NCI-H510A treated with DMSO at 0.1 percent for 48 hours (cell line): ENCODE measurements at places on chromosomes 2 and 18.

- DNase-seq, result no peak
These were observed 2.0 kb upstream of the BOLA3 start for GRCh38 chr2:74149570-74150319.

DNA sequence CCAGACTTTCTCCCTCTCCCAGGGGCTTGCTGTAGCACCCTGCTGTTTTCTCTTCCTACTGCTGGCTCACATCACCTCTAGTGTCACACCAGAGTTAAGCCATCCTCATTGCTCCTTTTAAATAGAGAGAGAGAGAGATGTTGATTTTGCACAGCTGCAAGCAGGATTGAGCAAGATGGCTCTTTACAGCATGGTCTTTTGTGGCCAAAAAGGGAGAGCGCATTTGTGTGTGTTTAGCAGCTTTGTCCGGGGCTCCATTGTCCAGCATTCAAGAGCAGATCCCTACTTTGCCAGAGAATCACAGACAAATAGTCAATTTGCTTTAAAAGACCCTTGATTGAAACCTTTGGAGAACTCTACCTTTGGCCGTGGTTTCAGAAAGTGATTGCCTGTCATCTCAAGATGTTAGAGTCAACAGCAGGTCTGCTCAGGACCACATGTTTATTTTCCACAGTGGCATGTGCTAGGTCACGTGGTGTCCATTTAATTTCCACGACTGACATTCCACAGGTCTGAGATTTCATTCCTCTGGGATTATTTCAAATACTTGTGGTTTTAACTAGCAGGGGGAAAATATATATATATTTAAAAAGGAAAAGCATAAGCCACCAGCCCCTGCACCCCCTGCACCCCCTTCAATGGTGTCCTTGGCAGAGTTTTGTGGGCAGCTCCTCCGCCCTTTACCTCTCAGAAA is 359.9 kb upstream of the SLC14A2 start:
- no peak for DNase-seq

GRCh38 chr2:58215429-58215828 is 25.7 kb downstream of the FANCL start:
- DNase-seq, result no peak

DNA sequence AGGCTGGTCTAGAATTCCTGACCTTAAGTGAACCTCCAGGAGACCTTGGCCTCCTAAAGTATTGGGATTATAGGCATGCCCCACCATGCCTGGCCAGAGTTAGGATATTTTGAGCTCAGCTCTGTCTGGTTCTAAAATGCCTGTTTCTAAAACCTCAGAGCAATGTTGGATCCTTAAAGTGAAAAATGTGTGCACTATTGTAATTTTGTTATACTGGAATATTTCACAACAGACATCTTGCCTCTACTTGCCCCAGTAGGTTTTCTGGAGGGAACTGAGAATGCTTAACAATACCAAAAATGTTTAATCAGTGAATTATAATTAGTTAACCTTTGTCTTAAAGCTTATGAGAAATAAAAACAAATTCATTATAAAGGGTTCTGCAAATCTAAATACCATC is 144.6 kb upstream of the CCDC195 start:
- DNase-seq, result no peak

- DNase-seq, result no peak
These were observed 41.6 kb downstream of the ANKRD44 start for GRCh38 chr2:197268786-197269584.

- DNase-seq, result no peak
These were observed 432.2 kb upstream of the TRIB2 start for GRCh38 chr2:12284487-12284886.

GRCh38 chr2:209441541-209441940 is 17.7 kb downstream of the MAP2 start:
- DNase-seq, result no peak

DNA sequence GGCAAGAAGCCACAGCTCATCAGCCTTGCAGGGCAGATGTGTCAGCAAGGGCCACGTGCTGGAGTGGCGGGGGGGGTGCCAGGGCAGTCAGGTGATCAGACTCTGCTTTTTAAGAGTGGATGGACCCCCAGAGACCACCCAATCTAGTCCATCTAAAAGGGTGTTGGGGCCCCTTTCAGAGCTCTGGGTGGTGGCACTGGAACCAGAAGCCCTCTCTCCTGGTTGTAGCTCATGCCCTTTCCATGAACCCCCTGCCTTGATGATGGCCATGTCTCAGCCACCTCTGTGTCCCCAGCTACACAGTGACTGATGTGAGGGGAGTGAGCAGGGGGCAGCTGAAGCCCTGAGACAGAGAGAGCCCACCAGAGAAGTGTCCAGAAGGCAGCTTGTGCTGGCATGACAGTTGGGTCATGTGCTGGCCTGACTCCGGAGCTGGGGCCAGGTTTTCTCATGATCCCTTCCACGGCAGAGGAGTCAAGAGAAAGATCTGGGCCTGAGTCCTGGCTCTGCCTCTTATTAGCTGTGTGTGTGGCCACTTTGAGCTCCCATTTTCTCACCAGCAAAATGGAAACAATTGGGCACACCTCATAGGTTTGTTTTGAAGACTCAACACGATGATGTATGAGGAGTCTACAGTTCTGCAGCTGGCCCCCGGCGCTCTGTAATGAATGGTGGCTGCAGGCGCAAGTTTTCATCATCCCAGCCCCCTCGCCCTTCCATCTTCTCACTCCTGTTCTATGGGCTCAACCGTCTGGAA is 195.7 kb downstream of the ZFP36L2 start:
- no peak for DNase-seq

GRCh38 chr2:9329497-9329896 is 93.8 kb downstream of the ITGB1BP1 start:
- no peak for DNase-seq

DNA sequence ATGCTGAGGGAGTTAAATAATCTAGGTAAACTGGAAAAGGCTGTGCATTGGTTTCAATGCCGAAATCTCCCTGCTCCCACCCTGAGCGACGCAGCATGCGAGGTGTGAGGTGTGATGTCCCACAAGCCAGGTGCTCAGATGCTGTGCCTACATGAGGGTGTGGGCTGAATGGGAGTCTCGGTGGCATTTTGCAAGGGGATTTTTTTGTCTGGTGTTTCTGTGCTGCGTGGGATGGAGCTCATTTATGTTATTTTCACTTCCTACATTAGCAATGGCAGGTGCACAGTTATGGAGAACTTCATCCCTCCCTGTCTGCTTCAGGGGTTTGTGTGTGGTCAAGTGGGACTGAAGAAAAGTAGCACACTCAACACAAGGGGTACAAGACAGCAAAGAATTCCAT is 110.2 kb upstream of the CCDC68 start:
- DNase-seq, result no peak

- DNase-seq, result no peak
These were observed 254.8 kb downstream of the MYCN start for GRCh38 chr2:16194931-16195680.

GRCh38 chr2:3405876-3406275 is 26.4 kb downstream of the TRAPPC12 start:
- DNase-seq, result no peak

DNA sequence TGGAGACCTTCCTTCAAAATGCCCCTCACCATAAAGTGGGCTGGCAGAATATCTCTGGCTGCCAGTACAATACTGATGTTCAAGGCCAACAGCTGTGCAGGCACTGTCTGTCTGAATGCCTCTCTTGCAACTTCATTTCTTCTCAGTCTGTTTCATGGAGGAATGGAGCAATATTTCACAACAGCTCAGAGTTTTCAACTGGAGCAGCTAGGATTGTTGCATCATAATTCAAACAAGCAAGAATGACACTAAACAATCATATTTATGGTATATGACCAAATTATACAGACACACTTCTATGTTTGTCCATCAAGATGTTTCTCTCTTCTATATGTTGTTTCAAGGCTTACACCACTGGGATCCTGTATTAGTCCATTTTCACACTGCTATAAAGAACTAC is 444.2 kb downstream of the LRATD1 start:
- no peak for DNase-seq

- no peak for DNase-seq
These were observed 450.1 kb upstream of the LRATD1 start for GRCh38 chr2:14182227-14182946.
